Stimulated activated CD4-positive, alpha-beta T cell treated with anti-CD3 and anti-CD28 coated beads, Interleukin-15, amount 100 ng/mL, for 24 hours (primary cell): ENCODE measurements at places on chromosomes 6 and 20.

- peak; percentile 63 for DNase-seq
Observed at GRCh38 chr20:63942250-63942951, 13.8 kb downstream of the UCKL1 start.

GRCh38 chr6:7112741-7113313 is 5.1 kb downstream of the RREB1 start:
- DNase-seq, result peak; percentile 58

DNA sequence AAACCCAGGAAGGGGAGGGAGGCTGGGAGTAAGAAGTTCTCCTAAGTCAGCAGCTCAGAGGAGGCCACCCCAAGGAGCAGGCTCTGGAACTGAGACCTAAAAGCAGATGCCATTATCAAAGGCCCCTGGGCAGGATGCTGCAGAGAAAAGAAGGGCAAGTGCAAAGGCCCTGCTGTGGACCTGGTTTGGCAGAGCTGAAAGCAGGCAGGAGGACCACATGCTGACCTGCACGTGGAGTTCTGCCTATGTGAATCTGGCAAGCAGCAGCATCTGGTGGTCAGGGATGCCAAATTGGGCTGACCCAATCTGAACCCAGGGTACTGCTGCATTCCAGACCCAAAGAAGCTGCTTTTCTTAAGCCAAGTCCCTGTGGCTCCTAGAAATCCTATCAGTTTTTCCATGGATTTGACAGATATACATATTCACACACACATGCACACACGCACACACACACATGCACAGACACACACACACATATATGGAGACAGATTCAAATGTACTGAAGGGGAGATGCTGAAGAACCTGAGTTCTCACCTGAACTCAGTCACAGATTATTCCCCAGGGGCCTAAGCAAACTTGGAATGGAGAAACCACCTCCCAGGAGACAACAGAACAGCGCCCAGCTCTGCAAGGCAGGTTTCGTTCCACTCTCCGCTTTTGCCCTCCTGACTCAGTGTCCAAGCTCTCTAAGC is 119.9 kb downstream of the FOXA2 start:
- no peak for DNase-seq

- no peak for DNase-seq
Observed at GRCh38 chr20:58146081-58146745, 82.2 kb downstream of the ANKRD60 start.

GRCh38 chr6:41741625-41742490 is 5.3 kb downstream of the PGC start:
- no peak for DNase-seq

DNA sequence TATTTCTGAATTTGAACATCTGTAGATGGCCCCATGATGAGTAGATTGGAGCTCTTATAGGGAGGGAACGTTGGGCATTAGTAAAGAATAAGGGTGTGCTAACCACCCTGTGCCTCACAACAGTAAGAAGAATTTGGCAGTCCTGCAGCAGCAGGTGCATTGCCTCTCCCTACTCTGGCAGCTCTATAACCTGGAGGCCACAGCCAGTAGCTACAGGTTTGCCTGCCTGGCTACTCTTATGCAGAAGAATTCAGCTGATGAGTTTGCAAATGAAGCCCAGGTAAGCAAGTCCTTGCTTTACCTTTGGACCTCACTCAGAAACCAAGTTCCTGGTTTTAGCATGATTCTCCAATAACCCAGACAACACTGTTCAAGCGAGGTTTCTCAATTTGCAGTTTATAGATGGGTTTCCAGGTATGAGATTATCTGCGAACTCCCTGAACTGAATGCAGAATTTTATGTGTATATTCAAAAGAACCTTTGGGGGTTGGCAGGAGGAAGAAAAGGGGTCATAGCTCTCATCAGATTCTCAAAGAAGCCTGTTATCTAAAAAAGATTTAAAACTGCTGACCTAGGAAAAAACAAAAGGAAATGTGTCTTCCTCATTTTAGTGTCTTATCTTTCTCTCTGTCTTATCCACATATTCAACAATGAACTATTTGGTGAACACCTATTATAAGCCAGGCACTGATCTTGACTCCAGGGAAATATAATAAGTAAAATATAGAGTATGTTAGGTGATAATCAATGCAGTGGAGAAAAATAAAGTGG is 18.9 kb downstream of the TREML1 start:
- DNase-seq, result no peak

DNA sequence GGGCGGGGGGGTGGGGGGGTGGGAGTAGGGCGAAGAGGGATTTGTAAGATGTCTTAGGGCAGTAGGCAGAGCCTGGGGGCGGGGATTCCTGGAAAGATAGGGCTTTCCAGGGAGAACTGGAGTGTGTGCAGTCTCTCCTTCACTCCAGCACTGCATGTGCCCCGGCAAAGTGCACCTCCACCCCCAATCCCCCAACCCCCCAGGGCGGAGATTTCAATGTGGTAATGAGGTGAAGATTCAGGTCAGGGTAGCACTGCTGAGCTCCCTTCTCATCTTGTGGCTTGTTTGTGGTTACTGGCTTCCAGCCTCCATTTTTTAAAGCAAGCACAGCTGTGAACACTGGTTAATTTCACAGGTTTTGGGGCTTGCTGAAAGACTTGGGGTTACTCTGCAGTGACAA is 5.9 kb downstream of the TMEM239 start:
- peak; percentile 26 for DNase-seq

GRCh38 chr6:166713434-166714186 is 86.6 kb upstream of the RPS6KA2 start:
- no peak for DNase-seq

DNA sequence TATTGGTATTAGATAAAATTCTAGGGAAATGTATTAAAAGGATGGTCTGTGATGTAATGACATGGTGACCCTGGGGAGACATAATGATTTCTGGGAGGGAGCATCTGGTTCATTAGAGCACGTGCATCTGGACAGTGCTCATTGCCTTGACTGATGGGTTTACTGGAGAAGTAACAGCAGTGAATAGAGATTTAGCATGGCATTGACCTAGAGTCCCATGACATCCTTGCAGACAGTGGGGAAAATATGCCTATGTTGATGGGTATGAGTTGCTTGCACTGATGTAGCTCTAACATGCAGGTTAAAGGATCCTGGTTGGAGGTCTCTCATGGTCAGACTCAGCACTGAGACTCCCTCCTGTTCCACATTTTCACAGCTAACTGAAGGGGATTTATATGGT is 164.1 kb upstream of the OLIG3 start:
- no peak for DNase-seq

DNA sequence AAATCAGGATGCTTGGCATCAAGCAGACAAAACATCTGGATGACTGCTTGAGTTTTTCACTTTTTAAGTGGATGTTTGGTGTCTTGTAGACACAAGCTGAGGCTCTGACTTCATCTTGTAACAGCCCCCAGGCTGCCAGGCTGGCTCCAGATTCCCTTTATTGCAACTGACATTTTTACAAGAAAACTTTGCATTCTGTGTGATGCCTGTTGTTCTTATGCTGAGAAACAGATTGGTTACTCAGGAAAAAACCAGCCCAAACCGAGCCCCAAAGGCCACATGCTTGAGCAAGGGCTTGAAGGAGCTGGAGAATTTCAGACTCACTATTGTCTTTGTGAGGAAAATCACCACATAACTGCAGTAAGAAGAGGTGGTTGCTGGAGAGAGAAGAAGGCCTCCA is 98.4 kb upstream of the PREP start:
- DNase-seq, result no peak
